ENCODE measurements at places on chromosomes 4 and X.
A peak's percentile ranks its signal among the peaks of the same experiment; 100 is the strongest.

DNA sequence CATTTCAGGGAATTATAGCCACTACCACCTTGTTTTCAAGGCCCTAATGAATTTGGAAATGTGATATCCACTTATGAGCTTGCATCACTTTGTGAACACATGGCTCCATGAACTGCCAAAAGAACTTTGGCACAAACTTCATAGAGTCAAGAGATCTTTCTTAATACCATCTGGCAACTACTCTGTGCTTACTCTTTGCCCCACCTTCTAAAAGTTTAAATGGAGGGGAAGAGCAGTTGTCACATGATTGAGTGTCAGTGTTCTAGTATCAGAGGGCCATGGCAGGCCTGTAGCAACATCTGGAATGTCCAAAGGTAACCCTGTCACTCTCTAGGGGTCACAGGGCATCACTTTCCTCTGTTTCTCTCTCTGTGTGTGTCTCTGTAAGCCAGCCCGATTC lies 2.6 kb upstream of the ADH1B start:
- DNase-seq = no peak

DNA sequence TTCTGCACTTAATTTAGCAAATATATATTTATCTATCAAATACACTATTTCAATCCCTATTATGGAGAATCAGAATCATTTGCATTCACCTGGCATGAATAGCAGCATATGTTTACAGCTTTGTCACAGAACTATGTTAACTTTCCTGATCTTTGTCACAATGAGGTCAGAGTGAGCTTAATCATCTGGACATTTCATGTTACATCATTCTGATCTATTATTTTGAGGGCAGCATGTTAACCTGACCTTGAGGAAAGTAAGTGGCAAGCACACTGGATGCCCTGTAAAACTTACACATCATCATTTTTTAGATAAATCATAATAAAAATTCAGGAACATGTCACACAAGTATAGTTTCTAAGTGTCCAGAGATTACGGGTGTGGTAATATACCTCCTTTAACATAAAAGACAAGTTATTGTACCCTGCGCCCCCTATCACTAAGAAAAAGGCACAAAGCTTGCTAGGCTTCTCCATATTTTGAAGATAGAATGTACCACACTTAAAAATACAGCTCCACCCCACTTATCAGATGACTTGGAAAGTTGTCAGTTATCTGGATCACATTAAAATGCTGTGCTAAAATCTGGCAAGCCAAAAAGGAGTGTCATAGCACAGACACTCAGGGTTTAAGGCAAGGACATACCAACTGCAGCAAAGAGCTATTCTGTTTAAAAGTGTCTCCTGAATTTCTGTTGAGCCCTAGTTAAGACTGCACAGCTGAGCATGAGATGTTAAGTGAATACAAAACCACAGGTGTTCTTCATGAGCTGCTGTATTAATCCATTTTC lies 182.7 kb upstream of the FAT4 start:
- DNase-seq = no peak

DNA sequence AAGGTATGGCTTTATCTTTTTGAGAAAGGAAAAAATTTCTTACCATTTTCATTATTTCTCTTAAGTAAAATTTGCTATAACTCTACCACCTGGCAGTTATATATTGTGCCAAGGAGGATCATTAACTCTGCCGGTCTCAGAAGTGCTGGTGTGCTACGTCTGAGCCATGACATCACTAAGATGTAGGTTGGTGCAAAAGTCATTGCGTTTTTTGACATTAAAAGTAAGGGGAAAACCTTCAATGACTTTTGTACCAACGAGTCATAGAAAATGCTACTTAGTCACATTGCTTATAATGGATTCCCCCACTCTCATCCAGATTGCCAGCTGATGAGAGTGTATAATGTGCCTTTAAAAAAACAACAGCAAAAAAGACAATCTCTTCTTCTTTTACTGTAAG lies 569.1 kb upstream of the GALNT7 start:
- no peak for DNase-seq

GRCh38 chr4:141099326-141099725 lies 33.9 kb downstream of the RNF150 start:
- no peak for DNase-seq

- no peak for DNase-seq
Measured at GRCh38 chr4:52099860-52100461, 48.9 kb downstream of the SPATA18 start.

DNA sequence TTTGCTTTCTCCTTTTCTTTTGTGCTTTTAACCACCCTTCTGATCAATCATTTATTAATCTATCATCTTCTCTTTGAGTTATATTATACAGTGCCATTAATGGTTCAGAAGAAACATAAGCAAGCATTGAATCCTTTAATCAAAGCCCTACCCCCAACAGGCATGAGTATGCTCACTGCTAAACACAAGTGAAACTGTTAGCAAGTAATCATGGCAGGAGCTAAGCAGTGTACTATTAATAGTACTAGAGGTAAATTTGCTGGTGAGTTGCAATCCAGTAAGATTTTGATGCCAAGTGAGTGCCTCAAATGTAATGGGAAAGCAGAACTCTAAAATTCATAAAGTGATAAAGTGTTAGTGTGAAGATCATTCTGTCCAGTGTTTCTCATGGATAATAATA lies 57.2 kb downstream of the FNIP2 start:
- no peak for DNase-seq

- no peak for DNase-seq
Measured at GRCh38 chr4:82362565-82362964, 11.2 kb downstream of the HNRNPD start.

- DNase-seq = peak; percentile 3
Measured at GRCh38 chr4:37040816-37041215, 203.7 kb upstream of the NWD2 start.

DNA sequence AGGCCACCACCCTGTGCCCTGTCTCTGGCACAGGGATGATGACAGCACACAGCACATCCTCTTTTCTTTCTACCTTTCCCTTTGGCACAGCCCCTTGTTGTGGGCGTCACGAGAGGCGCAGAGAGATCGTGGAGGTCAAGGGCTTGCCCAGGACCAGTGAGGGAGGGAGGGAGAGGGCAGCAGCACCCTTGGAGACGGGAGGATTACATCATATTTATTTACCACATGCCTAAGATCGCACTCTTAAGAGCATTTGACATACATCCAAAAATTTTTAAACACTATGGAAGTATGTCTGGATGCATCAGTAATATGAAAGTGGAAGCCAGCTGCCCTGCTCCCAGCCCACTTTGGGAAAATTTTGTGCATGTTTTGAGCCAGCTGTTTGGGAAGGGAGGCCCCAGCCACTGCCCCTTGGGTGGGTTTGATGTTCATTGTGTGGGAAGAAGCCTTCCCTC lies 12.7 kb downstream of the WFS1 start:
- no peak for DNase-seq

GRCh38 chr4:104394406-104395167 lies 100.1 kb downstream of the CXXC4 start:
- peak; percentile 29 for DNase-seq

DNA sequence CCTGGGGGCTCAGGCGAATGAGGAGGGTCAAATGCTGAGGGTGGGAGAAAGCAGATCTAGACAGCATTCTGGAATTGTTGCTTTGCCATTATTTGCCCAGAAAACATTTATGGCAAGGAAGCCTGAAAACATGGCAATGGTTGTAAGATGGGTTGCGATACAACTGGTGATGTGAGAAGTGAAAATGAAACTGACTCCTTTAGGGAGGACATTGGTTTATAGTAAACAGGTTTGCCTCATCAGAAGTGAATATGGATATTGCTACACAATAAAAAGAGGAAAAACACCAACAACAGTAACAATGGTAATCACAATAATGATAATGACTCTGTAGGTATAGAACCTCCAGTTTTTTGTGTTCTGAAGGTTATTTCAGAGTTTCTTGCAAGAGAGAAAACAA lies 107.0 kb upstream of the TBC1D9 start:
- DNase-seq = no peak

DNA sequence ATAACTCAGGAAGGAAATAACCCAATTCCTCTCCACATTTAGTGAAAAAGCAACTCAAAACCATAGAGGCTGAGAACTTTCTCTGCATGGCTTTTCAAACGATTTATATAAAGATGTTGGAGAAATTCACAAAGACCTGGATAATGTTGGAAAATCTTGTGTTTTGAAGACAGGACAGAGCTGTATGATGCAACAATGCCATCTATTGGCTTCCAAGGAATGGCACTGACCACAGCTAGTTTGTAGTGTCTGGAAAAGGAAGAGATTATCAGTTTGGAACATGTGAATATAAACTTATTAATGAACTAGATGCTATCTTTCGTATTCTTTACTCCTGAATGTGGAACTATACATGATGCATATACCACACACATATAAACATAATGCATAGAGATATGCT lies 503.6 kb downstream of the IL1RAPL1 start:
- peak; percentile 1 for DNase-seq

GRCh38 chr4:77817304-77818072 lies 1.7 kb downstream of the CNOT6L start:
- DNase-seq = peak; percentile 28

DNA sequence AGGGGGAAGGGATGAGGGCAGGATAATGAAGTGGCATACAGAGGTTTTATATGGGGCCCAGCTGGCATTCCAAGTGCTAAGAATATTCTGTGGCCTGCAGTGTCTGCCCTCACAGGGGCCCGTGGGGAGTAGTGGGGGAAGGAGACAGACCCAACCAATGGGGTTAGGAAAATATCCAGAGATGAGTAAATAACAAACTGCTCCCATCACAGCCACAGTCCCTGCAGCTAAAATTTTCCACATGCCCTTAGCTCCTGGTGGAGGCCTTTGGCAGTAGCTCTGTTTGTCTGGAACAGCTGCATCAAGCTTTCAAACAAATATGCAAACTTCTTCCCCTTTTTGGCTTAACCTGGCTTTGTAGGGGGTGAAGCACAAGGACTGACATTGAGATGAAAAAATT lies 3.1 kb downstream of the SRPX2 start:
- DNase-seq = no peak

GRCh38 chrX:123193101-123193500 lies 9.0 kb downstream of the GRIA3 start:
- no peak for DNase-seq

- no peak for DNase-seq
Measured at GRCh38 chr4:73901031-73901430, 31.8 kb downstream of the CXCL1 start.

DNA sequence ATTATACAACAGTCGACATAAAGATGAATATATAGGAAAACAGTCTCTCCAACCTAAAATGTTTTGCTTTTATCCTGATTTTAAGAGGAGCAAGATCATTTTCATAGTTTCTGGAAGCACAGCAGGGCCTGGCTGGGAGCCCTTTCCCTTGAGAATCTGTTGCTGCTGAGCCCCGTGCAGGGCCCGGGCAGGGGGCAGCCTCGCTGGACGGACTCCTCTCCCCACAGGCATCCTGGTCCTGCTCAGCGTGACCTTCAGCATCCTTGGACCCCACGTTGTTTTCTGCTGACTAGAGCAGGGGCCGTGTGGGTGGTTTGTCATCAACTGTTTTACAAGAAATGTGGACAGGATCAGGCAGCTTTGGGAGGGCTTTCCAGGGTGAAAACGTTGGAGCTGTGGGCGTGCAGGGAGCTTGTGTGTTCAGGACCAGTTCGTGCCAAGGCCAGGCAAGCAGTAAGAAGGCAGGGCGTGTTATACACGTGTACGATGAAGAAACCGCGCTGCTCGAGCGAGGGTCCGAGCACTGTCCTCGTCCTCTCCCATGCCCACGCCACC lies 25.0 kb downstream of the CPZ start:
- DNase-seq = no peak

DNA sequence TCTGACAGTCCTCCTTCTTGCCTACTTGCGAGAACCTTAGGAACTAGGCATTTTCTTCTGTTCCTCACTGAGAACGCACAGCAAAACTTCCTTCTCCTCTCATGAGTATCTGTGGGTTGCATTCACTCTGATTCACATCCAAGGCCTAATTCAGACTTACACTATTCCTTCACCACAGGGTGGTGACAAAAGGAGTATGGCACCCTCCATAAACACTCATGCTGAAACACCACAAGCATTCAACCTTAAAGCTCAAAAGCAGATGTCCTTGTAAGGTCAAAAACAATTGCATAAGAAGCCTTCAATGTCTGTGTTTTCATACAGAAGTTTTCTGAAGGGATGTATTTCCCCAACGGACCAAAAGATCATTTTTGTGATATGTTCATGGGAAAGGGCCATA lies 147.3 kb downstream of the CORIN start:
- DNase-seq = no peak

DNA sequence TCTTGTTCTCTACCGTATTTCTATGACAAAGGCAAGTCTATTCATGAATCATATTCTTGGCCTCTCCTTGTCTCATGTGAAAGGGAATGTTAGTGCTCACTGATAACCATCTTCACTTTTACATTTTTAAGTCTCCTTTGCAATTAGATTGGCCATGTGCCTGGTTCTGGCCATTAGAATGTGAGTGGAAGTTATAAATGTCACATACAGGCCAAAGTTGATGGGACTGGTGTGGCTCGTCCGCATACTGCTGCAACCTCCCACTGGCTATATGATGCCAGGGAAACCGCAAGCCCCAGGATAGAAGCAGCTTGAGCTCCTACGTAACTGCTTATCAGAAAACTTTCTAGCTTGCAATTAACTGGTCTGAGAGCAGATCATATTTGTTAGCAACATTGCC lies 86.1 kb downstream of the MAGEC1 start:
- no peak for DNase-seq

DNA sequence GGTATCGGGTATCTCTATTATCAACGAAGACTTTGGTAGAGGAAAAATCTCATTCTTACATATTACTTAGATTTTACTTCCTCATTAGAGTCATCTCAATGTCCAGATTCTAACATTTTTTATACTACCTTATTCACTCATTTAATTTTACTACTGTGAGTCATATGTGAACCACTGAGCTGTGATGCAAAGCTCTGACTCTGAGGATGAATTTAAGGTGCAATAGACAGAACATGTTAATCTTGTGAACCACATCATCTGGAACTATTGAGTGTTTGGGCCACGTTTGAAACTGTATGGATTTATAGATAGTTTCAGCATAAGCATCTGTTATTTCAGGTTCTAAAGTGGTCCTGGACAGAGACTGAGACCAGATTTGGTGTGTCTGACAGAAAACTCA lies 78.4 kb downstream of the PWWP3B start:
- DNase-seq = no peak

DNA sequence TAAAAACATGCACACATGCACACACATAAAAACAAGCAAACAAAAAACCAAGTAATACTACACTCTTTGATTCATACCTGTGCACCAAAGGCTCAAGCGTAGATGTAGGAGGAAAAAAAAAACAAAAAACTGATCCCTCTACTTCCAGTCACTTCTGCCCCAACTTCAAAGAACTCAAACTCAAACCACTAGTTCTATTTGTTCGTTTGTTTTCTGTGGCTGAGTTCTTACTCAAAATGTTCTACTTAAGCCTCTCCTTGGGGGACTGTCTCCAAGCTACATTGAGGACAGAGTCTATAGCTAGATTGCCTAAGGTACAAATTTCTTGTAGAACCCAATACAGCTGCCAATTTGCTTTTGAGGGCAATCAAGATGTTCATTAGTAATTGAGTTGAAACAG lies 171.0 kb upstream of the ATOH1 start:
- DNase-seq = no peak
